Mammary epithelial cell (primary cell): ENCODE measurements at places on chromosomes 2 and 18. TPM values are rescaled to one million over a fixed set of nuclear protein-coding genes. Genes with fewer than 3 reads are reported as not detected.

GRCh38 chr2:127525691-127526131 lies 578 bp downstream of the IWS1 start:
- DNase-seq: peak; percentile 59

- DNase-seq: no peak
These were observed 85.5 kb upstream of the STON1 start for GRCh38 chr2:48444404-48444803.

DNA sequence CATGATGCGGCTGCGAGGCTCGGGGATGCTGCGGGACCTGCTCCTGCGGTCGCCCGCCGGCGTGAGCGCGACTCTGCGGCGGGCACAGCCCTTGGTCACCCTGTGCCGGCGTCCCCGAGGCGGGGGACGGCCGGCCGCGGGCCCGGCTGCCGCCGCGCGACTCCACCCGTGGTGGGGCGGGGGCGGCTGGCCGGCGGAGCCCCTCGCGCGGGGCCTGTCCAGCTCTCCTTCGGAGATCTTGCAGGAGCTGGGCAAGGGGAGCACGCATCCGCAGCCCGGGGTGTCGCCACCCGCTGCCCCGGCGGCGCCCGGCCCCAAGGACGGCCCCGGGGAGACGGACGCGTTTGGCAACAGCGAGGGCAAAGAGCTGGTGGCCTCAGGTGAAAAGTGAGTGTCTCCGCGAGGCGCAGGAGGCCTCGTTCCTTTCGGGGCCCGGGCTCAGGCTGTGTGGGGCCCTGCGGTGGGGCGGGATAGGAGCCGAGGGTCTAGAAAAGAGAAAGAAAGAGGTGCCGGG lies 520 bp downstream of the GLS start:
- DNase-seq: no peak

- DNase-seq: no peak
These were observed 54.4 kb downstream of the LRPPRC start for GRCh38 chr2:43941359-43941758.

GRCh38 chr2:197433780-197434438 lies 919 bp downstream of the SF3B1 start:
- no peak for DNase-seq

- DNase-seq: no peak
These were observed 62.6 kb downstream of the C18orf63 start for GRCh38 chr18:74378179-74378682.

DNA sequence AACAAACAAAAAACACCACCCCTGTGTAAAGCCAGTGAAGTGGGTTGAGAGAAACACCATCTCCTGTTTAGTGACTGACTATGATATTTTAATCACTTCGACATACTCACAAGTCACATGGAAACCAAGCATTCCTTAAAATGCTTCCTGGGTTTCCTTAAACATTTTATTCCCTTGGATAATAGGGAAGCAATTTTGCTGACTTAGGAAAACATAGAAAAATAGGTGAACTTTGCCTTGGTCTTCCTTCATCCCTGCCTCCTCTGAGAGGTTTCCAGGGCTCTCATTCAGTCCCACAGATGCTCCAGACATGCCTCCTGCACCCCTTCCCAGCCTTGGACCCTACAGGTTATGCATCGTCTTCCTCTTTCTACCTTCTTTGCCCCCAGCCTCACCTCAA lies 122.6 kb upstream of the SERPINE2 start:
- DNase-seq: no peak

The DNMT3A gene
- total RNA-seq: 14.2 TPM

DNA sequence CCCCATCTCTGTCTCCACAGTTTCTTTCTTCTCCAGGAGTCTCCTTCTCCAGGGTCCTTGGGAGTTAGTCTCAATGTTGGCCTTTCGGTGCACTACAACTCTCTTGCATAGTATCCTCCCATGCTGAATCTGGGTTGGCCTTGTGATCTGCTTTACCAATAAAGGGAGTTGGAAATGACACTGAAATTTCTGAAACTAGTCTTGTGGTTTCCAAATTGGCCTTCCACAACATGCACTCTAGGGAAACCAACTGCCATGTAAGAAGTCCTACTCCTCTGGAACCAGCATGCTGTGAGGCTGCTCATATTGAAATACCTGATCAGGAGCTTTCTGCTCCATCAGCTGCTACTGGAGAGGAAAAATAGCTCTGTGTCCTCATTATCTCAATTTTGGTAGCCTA lies 9.9 kb upstream of the ABHD3 start:
- DNase-seq: no peak

GRCh38 chr18:23578891-23579653 lies 7.2 kb downstream of the NPC1 start:
- no peak for DNase-seq

DNA sequence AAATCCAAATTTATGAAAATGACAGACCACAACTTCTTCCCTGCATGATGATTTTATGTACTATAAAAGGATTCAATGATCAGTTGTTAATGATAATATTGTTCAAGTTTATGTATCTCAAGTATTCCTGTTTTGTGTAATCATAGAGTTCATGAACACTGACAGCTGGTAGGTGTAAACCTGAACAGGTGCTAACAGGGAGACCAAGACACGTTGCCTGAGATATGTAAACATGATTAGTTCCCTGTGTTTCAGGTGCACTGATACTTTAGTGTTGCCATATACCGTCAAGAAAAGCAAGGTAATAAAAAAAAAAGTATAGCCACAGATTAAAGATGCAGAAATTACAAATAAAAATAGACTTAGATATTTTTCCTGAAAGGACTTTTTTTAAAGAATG lies 131.8 kb downstream of the BAZ2B start:
- no peak for DNase-seq

The CD8A gene
- total RNA-seq: 0.53 and 0.56 TPM in 2 replicates

The MZT2A gene
- 131 TPM for total RNA-seq

GRCh38 chr18:34592961-34593382 lies 117.1 kb upstream of the DTNA start:
- DNase-seq: peak; percentile 76

DNA sequence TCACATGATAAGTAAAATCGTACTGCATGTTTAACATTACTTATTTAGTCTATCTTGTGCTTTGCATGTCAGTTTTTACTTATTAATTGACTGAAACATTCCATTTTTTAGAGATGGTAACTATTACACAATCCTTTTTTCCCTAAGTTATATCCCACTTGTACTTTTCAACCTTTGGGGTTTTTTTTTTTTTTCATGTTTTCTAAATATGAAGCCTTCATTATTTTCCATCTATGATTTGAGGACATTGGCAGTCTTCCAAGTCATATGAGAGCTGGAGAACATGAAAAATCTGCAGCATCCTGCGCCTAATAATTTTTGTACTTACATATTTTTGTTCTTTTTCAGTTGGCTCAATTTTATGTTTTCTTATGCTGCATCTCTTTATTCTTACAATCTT lies 113.9 kb downstream of the MYO1B start:
- no peak for DNase-seq

DNA sequence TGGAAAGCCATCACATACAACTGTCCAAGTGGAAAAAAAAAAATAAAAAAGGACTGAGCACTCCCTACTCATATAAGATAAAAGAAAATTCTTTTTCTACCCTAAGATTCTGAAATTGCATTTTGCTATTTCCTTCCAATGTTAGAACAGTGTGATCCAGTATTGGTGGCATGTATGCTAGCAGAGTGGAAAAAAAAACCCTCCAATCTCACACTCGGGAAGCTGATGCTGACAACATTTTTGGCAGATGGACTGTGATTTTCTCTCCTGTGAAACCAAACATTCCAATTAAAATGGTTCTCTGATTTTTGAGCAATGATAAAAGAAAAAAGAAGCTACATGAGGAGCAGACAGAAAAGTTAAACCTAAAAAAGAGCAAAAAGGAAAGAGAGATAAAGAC lies 419.8 kb downstream of the DPP10 start:
- DNase-seq: no peak

DNA sequence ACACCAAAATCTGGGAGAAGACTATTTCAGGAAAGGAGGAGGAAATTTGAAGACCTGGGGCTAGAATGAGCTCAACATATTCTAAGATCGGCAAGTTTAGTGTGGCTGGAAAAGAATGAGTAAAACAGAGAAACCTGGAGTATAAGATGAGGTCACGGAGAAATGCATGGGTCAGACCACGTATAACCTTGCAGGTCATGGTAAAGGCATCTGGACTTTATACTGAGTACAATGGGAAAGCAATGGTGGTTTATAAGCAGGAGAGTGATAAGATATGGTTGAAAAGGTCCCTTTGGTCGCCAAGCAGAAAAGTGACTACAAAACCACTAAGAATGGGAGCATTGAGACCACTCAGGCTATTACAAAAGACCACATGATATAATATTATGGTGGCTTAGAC lies 91.2 kb upstream of the CDKL4 start:
- DNase-seq: no peak

The LHCGR gene
- not detected in 2 replicates for total RNA-seq

GRCh38 chr2:144477957-144478311 lies 42.0 kb downstream of the ZEB2 start:
- DNase-seq: no peak

- no peak for DNase-seq
These were observed 441.7 kb downstream of the RNF144A start for GRCh38 chr2:7358865-7359447.

DNA sequence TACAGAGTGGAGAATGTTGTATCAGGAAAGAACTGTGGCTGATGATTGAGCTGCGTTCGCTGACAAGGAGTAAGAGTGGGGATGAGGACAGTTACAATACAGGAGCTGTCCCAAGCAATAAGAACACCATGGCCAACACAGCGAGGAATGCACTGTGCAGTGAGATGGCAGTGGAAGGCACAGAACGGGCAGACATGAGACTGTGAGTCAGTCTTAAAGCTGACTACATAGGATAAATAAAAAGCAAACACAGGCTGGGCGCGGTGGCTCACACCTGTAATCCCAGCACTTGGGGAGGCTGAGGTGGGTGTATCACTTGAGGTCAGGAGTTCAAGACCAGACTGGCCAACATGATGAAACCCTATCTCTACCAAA lies 89.8 kb downstream of the CABYR start:
- DNase-seq: peak; percentile 37

The KRTCAP3 gene
- total RNA-seq: 1.5 TPM

DNA sequence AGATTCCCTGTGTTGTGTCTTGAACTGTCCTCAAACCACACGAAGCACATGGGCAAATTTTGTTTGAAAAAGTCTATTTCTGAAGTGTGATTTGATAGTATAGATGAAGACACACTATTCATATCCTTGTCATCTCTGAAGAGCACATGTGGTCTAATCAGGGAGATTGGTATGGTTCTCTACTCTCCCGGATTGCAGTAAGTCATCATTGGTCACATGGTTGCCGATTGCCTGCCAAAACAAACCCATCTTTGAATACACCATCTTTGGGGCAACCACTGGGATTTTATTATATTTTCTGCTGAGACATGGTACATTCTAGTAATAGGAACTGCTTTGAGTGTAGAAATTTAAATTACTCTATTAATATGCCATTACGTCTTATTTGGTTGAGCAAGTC lies 186.9 kb downstream of the MYO1B start:
- DNase-seq: no peak

The ATAD2B gene
- 14.0 TPM for total RNA-seq

- no peak for DNase-seq
These were observed 161.1 kb downstream of the FAM210A start for GRCh38 chr18:13565228-13565627.

The CPLX4 gene
- not detected for total RNA-seq

The CPO gene
- not detected in 2 replicates for total RNA-seq

GRCh38 chr18:80166725-80167124 lies 57.7 kb downstream of the ADNP2 start:
- no peak for DNase-seq

The SCYGR4 gene
- total RNA-seq: not detected

DNA sequence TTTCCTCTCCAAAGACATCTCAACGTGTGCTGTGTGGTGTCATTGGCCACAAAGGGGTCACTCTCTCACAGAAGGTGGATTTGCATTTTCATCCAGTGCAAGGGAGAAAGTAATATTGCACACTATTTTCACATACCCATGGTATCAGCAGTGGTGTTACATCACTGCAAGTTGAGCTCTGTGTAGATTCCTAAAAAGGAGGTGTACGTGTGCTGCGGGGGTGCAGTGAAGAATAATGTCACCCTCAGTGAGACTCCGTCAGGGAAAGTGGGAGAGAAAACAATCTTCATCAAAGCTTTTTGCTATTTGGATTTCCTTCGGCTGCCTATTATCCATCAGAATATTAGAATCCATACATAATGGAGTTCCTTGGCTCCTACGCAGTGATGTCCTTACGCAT lies 733.8 kb upstream of the FANCL start:
- DNase-seq: no peak

GRCh38 chr2:1153920-1154319 lies 203.3 kb downstream of the SNTG2 start:
- DNase-seq: no peak

- no peak for DNase-seq
These were observed 26.1 kb upstream of the HNMT start for GRCh38 chr2:137938204-137938603.

- DNase-seq: no peak
These were observed 37.5 kb upstream of the SOS1 start for GRCh38 chr2:39158351-39158750.

DNA sequence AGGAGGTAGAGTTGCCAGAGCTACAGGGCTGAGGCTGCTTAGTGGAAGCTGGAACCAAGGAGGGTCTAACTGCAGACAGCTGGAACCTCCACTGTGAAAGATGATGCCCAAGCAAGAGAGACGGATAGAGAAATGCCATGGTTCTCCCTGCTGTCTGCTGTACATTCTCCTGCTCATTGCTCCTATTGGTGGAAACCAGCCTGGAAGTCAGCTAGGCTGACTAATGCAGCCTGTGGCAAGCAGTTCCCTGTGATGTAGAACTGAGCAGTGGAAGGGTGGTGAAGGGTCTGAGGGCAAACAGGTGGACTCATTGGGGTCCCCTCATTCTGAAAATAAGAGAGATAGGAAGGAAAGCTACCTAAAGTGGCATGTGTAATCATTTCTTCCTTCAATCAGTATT lies 563.6 kb downstream of the SLC4A3 start:
- DNase-seq: peak; percentile 24

The CD8B2 gene
- not detected for total RNA-seq

- DNase-seq: peak; percentile 77
These were observed 1.7 kb upstream of the FOSL2 start for GRCh38 chr2:28390746-28391563.

DNA sequence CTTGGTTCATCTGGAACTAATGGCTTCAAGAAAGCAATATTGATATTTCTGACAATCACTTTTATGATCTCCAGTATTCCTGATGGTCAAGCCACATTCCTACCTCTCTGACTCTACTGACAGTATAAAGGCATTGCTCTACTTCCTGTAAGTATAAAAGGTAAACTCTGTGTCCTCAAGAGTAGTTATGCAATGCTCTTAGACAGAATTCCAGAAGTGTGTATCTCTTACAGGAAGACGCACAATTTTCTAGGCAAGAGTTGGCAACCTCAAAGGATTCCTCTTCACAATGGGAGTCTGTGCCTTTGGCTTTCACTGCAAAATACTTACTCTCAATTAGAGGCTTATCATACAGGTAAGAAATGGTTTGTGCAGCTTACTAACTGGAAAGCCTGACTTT lies 100.1 kb downstream of the THADA start:
- peak; percentile 75 for DNase-seq
